ENCODE measurements at places on chromosomes 3 and 15.

- no peak for DNase-seq
Measured at GRCh38 chr3:53703630-53704362, 142.4 kb downstream of the CHDH start.

DNA sequence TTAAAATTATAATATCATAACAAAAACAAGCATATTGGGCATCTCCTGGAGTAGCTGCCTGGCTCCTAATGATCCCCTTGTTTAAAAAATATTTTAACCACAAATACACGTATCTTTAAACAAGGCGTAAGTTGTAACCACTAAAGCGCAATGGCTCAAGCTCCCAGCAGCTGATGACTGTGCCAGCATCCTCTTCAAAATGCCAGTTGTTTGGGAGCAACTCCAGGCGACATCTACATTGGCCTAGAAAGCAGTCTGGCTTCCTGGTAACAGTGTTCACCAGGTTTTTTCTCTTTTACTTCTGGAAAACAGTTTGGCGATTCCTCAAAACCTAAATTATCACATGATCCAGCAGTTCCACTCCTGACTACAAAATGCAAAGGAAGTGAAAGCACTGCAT is 13.8 kb downstream of the PCOLCE2 start:
- no peak for DNase-seq

GRCh38 chr3:180680097-180680430 is 775 bp upstream of the CCDC39 start:
- no peak for DNase-seq

DNA sequence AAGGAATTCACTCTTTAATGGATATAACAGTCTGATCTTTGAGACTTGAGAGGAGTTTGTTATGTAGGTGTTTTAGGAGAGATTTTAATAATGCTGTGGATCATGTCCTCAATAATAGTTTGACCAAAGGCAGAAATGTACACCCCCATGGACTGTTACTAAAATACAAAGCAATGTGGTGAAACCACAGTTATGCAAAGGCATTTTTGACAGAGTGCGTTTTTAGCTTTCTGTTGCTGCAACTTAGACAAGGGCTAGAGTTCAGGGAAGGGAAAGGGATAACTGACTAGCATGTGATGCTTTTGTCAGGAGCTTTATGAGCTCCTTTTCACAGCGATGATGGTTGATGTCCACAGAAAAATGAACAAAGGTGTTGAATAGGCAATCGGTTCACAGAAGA is 3.6 kb upstream of the STARD5 start:
- DNase-seq: no peak

GRCh38 chr3:184685646-184686045 is 26.2 kb downstream of the MAGEF1 start:
- DNase-seq: no peak

DNA sequence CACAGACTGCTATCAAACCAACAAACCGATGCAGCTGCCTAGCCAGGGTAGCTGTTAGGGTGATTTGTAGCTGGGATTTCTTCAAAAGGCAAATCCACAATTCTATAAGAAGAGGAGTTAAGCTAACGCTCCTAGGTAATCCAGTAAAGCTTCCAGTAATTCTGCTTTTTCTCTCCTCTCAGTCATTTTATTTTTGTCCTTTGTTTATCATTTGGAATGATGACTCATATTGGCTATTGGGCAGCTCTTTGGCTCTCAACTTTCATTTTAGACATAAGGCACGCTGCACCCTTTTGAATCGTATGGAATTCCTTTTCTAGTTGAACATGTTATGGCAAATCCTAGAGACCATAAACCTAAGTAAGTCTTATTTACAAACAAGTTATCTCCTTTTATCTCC is 53.2 kb upstream of the PPARG start:
- DNase-seq: no peak

GRCh38 chr3:106140431-106140830 is 271.6 kb upstream of the CBLB start:
- DNase-seq: no peak

- no peak for DNase-seq
Measured at GRCh38 chr3:115651087-115651486, 27.8 kb downstream of the GAP43 start.

GRCh38 chr15:38623744-38624143 is 59.1 kb upstream of the RASGRP1 start:
- no peak for DNase-seq
